ENCODE measurements at places on chromosomes 5 and 9.
A peak's percentile ranks its signal among the peaks of the same experiment; 100 is the strongest.

DNA sequence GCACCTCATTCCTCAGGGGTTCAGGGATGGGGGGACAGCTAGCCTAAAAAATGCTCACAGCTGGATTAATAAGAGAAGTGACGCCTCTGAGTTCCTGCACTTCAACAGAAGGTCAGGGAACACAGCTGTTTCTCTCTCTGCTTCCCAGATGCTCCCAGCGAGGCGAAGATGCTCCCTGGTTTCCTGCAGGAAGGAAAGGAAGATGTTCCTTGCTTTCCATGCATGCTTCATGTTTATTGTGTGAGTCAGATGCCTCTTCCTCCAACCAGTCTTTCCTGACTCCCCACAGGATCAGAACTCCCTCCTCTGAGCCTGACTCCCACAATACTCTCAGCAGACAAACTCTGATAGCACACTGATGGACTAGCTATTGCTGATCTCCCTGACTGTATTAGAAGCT is 71.9 kb downstream of the MFAP3 start:
- DNase-seq, result no peak

DNA sequence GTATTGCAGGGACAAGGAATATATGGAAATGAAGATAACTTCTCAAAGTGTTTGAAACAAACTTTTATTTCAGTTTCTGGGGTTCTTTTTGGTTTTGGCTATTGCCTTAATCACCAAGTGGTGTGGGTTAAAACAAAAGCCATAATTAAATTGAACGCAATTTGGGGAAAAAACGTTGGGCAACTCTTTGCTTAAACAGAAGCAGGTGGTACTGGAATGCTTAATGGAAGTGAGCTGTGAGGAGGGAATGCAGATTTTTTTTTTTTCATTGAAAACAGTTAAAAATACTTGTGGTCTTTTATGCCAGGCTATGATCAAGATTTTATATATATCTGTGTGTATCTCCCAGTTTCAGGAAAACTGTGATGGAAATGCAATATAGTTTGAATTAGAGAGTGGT is 195.7 kb upstream of the TUT7 start:
- no peak for DNase-seq

DNA sequence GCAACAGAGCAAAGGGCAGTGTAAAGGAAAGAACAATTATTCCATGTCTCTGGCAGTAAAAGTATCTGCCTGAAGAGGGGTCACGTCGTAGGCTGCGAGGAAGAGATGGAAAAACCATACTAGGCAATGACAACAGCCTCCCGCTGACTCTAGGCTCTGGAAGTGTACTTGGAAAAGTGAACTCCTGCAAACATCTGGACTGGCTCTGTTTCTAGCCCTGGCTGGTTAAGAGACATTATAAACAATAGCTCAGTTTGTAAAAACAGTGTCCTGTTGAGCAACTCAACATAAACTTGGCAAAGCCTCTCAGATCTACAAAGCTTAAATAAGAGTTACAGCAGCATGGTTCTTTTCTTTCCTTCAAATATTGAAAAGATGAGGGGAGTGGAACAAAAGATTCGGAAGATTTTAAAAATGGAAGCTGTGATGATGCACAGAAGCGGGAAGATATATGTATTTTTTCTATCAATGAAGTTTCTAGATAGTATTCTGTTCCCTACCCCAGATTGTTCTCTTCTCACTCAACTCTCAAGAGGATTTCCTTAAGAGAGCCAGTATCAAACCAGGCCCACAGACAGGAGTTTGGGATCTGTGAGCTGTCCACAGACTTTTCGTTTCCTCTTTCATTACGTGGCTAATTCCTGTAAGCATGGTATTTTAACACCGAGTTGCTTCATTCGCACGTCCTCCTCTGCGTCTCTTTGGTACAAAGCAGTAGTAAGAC is 79.4 kb downstream of the SPTLC1 start:
- DNase-seq, result no peak

- no peak for DNase-seq
Measured at GRCh38 chr5:6752236-6752635, 39.0 kb downstream of the TENT4A start.

DNA sequence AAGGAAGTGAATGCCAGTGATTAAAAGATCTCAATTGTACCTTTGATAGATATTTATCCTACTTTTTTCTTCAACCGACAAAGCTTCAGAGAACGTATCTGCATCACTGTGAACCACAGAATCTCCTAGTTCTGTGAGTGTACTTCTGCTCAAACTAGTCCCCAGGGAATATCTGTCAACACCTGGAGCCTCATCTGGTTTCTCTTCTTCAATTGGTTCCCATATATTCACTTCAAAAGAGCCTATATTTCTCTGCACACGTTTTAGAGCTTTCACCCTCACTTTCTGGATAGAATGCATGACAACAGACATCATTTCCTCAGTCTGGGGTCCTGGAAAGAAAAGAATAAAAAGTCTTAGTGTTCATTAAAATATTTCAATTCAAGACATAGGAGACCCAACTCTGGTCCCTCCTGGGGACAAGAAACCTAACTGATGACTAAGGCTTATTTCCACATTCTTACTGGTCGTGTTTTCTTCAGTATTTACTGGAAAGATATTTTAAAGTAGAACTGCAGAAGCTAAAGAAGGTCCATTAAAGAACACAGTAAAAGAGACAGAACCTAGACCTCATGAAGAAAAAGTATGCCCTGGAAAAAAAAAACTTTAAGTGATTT is 64.3 kb downstream of the CPLANE1 start:
- no peak for DNase-seq

GRCh38 chr5:163478126-163478981 is 17.9 kb downstream of the HMMR start:
- no peak for DNase-seq

- no peak for DNase-seq
Measured at GRCh38 chr9:115261656-115262081, 143.7 kb upstream of the TNC start.

DNA sequence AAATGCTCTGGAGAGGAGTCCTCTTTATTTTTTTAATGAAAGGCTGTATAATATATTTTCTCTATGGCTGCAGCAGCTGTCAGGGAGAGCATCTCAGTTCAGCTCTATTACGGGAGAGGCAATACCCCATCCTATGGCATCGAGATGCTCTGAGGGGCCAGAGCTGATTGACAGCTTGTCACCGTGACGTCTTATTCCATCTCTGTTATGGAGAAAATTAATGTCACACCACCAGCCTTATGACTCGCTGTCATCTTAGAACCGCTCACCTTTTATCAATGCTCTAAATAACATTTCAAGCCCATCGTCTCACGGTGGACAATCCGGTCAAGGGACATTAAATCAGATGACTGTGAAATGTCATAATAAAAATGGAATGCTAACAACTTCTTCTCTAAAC is 273.5 kb downstream of the SLF1 start:
- DNase-seq, result no peak

GRCh38 chr9:90966480-90967144 is 165.0 kb downstream of the SYK start:
- DNase-seq, result no peak

DNA sequence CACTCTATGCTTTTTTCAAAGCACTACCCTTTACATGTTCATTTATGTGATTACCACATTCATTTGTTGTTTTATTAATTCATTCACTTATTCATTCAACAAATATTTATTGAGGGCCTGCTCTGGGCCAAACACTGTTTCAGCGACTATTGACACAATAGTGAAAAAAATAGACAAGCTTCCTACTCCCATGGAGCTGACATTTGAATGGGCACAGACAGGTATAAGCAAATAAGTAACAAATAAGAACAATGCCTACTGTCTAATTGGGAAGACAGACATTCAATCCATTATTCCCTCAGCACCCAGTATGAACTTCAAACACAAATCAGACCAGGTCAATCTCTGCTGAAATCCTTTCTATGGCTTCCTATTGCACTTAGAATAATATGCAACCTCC is 156.9 kb upstream of the NR3C1 start:
- DNase-seq, result no peak

DNA sequence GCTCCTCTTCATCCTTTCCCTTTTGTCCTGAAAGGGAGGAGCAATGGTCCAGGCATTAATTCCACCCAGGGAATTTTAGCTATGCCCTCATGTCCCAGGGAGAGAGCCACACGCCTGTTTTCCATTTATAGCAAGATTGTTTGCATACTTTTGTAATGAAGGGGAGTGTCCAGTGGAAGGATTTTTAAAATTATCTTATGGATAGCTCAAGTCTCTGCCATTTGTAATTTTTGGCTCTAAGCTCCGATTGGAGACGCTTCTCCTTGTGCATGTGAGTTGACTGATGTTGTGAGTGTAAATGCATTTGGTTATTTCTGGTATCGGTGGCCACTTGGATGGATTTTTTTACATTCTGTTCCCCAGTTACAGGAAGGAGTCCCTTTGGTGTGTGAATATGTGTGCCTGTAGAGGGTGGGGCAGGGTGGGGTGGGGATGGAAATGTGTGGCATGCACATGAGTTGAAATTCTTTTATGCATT is 7.2 kb upstream of the RPL26L1 start:
- DNase-seq, result no peak

GRCh38 chr9:123947326-123947725 is 17.4 kb upstream of the DENND1A start:
- no peak for DNase-seq

DNA sequence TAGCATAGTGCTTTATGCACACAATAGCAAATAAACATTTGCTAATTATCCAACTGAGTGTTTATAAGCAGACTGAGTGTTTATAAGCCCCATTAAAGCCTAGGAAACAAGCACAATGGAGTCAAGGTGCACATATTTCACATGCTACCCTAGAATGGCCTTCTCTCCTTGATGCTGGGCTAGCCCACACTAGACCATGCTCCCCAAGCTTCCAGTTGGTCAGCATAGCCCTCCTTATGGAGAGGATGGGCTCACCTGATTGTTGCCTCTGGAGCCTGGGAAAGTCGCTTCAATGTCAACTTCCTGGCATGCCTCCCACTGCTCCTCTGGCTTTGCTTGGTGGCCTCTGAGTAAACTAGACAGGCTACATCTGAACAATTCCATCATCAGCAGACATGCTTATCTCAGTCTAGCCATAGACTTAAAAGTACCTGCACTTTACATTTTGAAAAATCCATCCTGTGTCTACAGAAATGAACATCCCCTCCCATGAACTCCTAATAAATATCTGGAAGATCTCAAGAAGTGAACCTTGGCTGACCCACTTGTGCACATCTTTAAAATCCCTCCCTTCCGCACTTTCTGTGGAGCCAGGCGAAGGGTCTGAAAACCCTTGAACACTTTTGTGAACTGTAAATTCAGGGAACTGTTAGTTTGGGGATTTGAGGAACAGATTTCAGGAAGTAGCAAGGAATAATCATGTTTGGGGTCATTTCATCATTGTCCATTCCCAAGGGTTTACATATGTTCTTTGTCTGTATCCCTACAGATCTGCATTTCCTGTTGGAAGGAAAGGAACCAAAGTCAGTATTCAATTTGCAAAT is 486.6 kb downstream of the ARHGEF28 start:
- DNase-seq, result no peak

- DNase-seq, result peak; percentile 39
Measured at GRCh38 chr5:36606428-36607113, at the start of gene SLC1A3. SLC1A3 (plus strand) TSS chr5:36606606; CDS start chr5:36608424, 1,818 bp downstream.

- DNase-seq, result no peak
Measured at GRCh38 chr5:53424686-53425615, 55.5 kb upstream of the FST start.

GRCh38 chr5:66438087-66438486 is 158.1 kb upstream of the MAST4 start:
- no peak for DNase-seq

Measured in activated CD4-positive, alpha-beta T cell treated with anti-CD3 and anti-CD28 coated beads, Interleukin-2, amount 50 U/mL, for 24 hours (primary cell).